COR-L47 (cell line): ENCODE measurements at places on chromosomes 4 and X.

DNA sequence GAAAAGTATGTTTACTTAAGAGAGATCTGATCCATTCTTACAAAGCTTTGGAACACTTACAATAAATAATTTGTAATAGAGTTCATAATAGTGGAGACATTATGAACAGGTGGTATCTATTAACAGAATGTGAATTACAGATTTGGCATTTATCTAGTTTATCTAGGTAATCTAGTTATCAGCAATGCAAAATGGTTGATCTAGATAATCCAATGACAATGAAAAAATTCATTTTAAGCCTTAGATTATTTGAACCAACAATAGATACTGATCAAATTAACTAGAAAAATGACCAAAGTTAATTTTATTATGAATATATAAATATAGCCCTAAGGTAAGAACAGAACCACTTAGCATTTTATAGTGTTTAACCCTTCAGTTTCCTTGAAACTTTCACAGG lies 10.4 kb upstream of the NSUN7 start:
- DNase-seq, result no peak

GRCh38 chr4:73006286-73006990 lies 63.1 kb downstream of the COX18 start:
- no peak for DNase-seq

DNA sequence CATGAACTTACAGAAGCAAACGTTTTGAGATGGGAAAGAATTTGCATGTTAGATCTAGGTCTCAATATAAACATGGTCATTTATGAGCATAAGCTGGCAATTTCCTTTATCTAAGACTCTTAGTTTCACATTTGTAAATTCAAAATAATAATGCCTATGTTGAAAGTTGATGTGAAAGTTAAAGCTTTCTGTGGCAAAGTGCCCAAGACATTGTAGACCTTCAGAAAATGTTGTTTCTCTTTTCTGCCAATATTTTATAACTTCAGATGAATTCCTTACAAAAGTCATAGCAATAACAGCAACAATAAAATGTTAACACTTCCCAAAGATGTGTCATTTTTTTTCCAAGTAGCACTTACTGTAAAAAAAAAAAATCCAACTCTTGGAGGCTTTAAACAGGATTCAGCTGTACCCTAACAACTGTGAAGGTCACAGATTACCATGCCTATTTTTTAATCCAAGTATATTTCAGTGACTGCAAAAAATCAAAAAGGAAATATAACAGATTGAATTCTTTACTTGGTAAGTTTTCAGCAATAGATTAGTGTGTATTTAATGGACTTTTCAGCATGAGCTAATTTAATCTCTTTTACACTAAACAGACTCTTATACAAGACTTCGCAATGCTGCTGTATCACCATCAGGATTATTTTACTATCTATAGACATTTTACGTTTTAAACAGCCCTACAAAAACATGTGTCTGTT lies 206.5 kb upstream of the PDE5A start:
- DNase-seq, result no peak

GRCh38 chr4:147772056-147772455 lies 40.2 kb downstream of the ARHGAP10 start:
- no peak for DNase-seq

- no peak for DNase-seq
Observed at GRCh38 chrX:2811271-2811670, 17.5 kb upstream of the GYG2 start.

- no peak for DNase-seq
Observed at GRCh38 chrX:29466456-29466855, 748.9 kb upstream of the MAGEB2 start.

- DNase-seq, result peak; percentile 71
Observed at GRCh38 chrX:119943185-119943988, at the start of gene NKAP. NKAP (minus strand) TSS chrX:119943751; CDS start chrX:119943605, 146 bp downstream.

GRCh38 chr4:122577189-122577553 lies 43.7 kb downstream of the IL21 start:
- DNase-seq, result no peak

DNA sequence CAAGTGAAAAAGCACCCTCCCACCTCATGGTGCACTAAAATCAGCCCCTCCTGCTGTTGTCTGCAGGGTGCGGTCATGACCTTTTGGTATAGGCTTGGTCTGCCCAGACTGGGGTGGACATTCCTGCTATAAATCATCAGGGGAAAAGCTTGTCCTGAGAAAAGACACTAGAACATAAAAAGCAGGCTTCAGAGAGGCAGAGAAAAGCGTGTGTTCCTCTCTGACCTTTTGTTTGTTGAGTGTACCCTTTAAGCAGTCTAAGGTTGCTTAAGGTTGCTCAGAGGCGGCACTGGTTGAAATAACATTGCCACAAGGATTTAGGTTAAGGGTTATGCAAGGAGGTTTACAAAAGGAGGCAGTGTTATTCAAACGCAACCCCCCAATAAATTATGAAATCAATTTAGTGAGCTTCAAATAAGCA lies 43.5 kb downstream of the CCDC158 start:
- no peak for DNase-seq

DNA sequence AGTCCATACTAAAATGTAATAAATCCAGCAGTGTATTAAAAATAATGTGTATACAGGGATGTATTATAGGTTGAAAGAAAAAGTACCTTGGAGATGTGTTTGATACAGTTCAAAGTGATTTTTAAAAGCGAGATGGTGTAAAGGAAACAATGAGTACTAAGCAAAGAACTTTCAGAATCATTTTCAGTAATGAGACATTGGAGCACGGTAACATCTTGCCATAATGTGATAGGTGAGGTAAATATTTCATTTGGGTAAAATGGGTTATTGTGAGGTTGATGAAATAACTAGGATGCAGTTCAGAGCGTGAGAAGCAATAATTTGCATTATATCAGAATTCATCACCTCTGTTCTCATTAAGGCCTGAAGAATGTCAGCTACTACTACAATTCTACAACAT lies 25.9 kb downstream of the EIF2S3 start:
- DNase-seq, result no peak

DNA sequence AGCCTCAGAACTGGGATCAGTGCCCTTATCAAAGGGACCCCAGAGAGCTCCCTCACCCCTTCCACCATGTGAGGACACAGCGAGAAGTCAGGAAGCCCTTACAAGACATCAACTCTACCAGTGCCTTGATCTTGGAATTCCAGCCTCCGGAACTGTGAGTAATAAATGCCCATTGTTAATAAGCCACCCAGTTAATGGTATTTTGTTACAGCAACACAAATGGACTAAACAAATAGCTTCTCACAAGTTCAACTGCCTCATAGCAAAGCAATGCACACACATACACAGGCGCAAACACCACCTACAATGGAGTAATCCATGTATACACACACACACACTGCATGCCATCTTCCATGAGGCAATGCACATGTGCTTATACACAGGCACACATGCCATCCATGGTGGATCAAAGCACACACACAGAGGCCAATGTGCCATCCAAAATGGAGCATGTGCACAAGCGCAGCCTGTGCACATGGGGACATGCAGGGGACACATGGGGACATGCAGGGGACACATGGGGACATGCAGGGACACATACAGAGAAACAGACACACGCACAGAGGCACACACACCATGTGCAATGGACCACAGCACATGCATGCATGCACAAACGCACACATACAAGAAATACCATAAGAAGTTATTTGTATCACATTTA lies 137.6 kb upstream of the TBL1X start:
- no peak for DNase-seq

DNA sequence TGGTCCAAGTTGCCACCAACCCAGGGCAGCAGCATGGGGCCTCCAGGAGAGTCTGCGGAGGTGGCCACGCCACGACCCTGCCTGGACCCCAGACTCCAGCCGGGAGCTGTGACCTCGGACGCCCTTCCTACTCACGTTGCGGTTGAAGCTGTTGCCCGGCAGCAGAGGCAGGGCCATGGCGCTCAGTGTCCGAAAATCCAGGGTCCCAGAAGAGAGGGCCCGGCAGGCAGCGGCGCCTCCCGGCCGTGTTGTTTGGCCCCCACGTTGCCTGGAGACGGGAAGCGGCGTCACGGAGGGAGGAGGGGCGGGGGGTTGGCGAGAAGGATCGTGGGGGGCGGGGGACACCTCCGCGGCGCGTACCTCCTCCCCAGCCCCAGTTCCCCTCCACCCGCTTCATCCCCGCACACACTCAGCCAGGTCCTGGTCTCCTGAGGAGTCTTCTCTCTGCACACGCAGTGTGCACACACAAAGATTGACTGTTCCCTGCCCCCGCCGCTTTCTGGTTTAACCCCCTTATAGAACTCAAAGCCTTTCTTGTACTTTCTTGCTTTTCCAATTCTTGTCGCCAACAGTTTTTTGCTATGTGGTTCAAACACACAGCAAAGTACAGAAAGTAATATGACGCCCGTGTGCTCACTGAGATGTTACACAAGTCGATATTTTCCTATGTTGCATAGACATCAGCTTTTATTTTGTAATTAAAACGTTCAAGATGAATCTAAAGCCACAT lies at the start of gene EFHC2:
TSS of gene EFHC2 (minus strand) at position 261 of the 730 bp plus-strand sequence. CDS start at position 177, 84 bp downstream.
- DNase-seq, result no peak

DNA sequence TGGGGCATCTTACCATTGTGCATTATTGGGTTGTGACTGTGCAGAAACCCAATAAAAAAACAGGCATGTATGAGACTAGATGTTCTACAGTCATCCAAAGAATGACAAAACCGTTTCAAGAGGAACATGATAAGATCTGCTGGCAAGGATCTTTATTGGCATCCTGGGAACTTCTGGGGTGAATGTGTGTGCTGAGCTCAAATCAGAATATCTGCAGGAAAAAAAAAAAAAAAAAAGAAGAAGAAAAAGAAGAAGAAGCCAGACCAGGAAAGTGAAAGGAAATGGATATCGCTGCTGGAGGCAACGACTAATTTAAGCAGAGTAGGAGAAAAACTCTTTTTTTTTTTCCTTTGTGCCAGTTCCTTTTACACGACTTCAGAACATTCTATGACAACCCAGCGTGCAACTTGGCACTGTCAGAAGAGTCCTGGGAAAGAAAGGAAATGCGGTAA lies 484.2 kb upstream of the BOD1L1 start:
- no peak for DNase-seq

DNA sequence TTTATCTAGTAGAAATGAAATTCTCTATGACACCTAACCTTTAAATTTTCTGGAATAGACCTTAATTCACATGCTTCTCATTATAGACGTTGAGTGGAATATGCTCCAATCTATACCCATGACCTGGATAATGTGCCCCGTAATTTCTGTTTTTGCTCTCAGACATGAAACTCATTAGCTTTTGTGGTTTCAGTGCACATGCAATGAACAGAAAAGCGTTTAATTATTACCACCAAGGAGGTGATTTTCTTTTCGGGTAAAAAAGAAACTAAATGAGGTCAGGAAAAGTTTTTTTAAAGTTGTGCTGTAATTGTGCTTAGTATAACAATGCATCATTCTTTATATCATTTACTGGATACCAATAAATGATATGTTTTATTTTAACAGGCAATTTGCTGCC lies 1703.9 kb upstream of the TENM3 start:
- no peak for DNase-seq

- no peak for DNase-seq
Observed at GRCh38 chrX:107823456-107823855, 2.2 kb upstream of the MID2 start.

DNA sequence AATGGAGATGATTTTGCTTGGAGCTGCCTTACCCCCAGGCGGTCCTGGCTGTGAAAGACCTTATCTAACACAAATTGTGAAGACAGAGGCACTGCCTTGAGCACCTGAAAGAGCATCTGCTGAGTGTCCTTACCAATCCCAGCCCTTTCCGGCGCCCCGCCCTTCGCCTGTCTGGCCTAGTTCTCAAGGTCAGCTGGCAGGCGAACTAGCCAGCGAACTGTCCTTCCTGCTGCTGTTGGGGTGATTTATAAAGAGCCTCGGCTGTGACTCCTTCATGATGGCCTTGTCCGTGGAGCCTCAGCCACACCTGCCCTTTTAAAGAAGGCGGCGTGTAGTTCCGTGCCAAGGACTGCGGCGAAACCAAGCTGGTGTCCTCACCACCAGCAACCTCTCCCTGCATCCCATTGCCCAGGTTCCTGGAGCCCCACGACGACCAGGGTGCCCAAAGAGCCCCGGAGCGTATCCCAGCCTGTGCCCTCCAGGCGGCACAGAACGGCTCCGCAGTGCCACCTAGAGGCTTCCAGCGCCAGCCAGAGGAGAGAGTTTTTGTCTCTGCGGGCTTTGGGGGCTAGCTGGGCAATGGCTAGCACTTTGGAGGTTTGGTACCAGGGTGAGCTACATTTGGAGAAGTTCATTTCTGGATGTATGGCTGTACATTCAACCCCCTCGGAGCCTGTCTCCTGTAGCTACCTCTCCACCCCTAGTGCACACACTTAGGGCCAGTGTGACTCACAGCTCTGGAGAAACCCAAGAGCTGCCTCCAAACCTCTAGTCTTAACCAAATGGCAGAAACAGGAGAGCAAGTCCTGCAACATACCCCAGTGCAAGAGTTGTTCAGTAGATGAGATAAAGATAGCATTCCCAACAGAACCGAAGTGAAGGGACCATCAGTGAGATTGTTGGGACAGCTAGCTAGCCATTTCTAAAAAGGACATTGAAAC lies 36.8 kb upstream of the VMA21 start:
- no peak for DNase-seq

DNA sequence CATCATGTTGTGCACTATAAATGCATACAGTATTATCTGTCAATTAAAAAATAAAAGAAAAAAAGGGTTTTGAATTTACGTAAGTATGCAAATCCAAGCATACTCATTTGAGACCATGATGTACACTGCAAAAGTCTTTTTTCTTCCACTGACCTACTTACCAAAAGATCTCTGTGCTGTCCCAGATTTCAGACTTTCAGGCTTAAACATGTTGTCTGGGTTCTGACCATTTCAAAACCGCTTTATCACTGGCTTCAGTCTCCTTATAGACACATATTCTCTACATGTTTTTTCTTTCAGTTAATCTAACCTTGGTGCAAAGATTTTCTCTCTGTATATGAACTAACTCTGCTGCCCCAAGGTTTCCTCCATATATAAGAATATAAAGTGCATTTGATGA lies 58.6 kb upstream of the CXCL8 start:
- no peak for DNase-seq

- no peak for DNase-seq
Observed at GRCh38 chr4:25182937-25183336, 22.7 kb upstream of the SEPSECS start.

DNA sequence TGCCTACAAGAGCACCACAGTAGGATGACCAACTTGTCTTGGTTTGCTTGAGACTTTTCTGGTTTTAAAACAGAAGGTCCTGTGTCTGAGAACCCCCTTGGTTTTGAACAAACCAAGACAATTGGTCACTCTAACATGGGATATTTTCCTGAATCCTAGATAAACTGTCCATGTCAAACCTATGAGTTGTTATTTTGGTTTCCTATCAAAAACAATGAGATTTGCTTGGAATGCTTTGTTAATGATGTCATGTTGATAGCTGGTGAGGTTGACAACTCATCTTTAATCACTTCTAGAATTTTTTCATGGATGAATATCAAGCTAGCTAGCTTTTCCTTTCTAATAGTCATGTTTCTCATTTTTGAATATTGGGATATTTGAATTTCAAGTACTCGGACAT lies 518.3 kb upstream of the ARX start:
- no peak for DNase-seq

GRCh38 chrX:154370300-154371016 lies 4.0 kb downstream of the FLNA start:
- DNase-seq, result no peak

- DNase-seq, result no peak
Observed at GRCh38 chr4:183080372-183081115, 18.5 kb upstream of the WWC2 start.
